ENCODE measurements at places on chromosomes 6 and 20. TPM values are rescaled to one million over a fixed set of nuclear protein-coding genes. Genes with fewer than 3 reads are reported as not detected.

Gene MEA1
- total RNA-seq, result 62.4 TPM

Gene GPR6
- total RNA-seq, result not detected

Gene SGK2
- total RNA-seq, result 0.38 TPM

Gene SCGN
- not detected for total RNA-seq

Gene TSPYL4
- total RNA-seq, result 2.1 TPM

Gene TFAP2D
- not detected for total RNA-seq

Gene COL12A1
- 11.3 TPM for total RNA-seq

Gene GABRR2
- total RNA-seq, result under 0.01 TPM

Gene DUSP15
- not detected for total RNA-seq

Gene RBM39
- 322 TPM for total RNA-seq

Gene BMP7
- not detected for total RNA-seq

Gene BACH2
- total RNA-seq, result 0.38 TPM

Gene SLCO4A1
- total RNA-seq, result 1.6 TPM

Gene CST11
- total RNA-seq, result not detected

Gene SNAP25
- total RNA-seq, result not detected

Gene NRN1
- total RNA-seq, result not detected

Gene TBC1D7
- 44.5 TPM for total RNA-seq

Gene LTB
- not detected for total RNA-seq

Gene CLDN20
- total RNA-seq, result not detected

Gene SAMD10
- total RNA-seq, result 2.7 TPM

Gene PRDM1
- total RNA-seq, result 5.3 TPM

Gene GSTA1
- not detected for total RNA-seq

Gene CTAGE9
- not detected for total RNA-seq

Gene ADGRF5
- total RNA-seq, result not detected

Gene CST5
- total RNA-seq, result not detected

Gene XKR7
- total RNA-seq, result not detected

Gene NMBR
- not detected for total RNA-seq

Gene CRISP2
- total RNA-seq, result not detected

Gene TCF21
- 0.26 TPM for total RNA-seq

Gene HLA-DPB1
- not detected for total RNA-seq

Gene CEP85L
- total RNA-seq, result 7.1 TPM

Gene IPCEF1
- under 0.01 TPM for total RNA-seq

Gene BHLHE23
- total RNA-seq, result not detected

Gene KIF3B
- total RNA-seq, result 11.1 TPM

Gene ADGB
- not detected for total RNA-seq

Gene RIPPLY2
- not detected for total RNA-seq

Gene LPA
- total RNA-seq, result 0.26 TPM

Gene ADGRF1
- 5.5 TPM for total RNA-seq

Gene PAX1
- total RNA-seq, result not detected

Gene HSPA12B
- not detected for total RNA-seq

Gene OR12D3
- total RNA-seq, result not detected

Gene C4B
- total RNA-seq, result 1.6 TPM

Gene HLA-DMB
- total RNA-seq, result 0.38 TPM

Gene FAM110A
- total RNA-seq, result 7.1 TPM
